ENCODE measurements at places on chromosomes 3 and 15.
A peak's percentile ranks its signal among the peaks of the same experiment; 100 is the strongest.

DNA sequence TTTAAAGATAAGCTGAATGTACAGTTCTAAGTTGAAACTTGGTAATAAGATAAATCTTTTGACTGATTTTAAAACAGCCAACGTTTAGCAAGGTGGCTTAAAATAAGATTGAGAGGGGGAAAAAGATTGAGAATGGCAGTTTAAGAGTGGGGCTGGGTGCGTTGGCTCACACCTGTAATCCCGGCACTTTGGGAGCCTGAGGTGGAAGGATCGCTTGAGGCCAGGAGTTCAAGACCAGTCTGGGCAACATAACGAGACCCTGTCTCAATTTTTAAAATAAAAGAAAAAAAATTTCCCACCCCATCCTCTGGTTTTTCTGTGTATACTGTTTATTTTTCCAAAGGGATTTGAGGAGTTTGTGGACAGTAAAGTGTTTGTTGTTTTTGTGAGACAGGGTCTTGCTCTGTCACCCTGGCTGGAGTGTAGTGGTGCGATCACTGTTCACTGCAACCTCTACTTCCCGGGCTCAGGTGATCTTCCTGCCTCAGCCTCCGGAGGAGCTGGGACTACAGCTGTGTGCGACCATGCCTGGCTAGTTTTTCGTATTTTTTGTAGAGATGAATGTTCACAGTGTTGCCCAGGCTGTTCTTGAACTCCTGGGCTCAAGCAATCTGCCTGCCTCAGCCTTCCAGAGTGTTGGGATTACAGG lies 3.0 kb downstream of the MAPK6 start:
- DNase-seq, result no peak

GRCh38 chr3:128863560-128863959 lies 15.9 kb upstream of the ACAD9 start:
- no peak for DNase-seq

- no peak for DNase-seq
Measured at GRCh38 chr15:65414841-65415621, 7.7 kb downstream of the IGDCC4 start.

DNA sequence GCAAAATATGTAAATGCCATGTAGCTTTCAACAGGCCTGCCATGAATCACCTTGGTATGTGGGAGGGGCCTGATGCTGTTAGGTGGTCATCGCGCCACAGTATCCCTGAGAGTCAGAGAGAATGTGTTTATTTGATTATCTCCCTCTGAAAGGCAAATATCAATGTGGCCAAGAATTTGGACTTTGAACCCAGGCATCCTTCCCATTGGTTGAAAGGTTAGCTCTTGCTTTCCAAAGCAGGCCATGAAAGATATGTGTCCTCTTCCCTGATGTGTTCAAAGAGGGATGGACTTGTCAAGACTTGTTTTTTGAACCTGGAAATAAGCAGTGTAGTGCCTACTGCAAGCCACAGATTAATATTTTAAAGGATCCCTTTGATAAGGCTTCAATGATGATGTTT lies 36.7 kb downstream of the SRP14 start:
- no peak for DNase-seq

GRCh38 chr3:59334585-59334984 lies 284.8 kb upstream of the CFAP20DC start:
- no peak for DNase-seq

GRCh38 chr3:61530355-61530754 lies 31.0 kb upstream of the PTPRG start:
- DNase-seq, result no peak

GRCh38 chr3:116306149-116306548 lies 139.1 kb downstream of the LSAMP start:
- no peak for DNase-seq

- no peak for DNase-seq
Measured at GRCh38 chr3:1561427-1561826, 468.6 kb downstream of the CNTN6 start.

GRCh38 chr3:143187111-143187510 lies 67.5 kb downstream of the CHST2 start:
- DNase-seq, result no peak

GRCh38 chr15:99453637-99454030 lies 112.2 kb upstream of the MEF2A start:
- DNase-seq, result no peak

DNA sequence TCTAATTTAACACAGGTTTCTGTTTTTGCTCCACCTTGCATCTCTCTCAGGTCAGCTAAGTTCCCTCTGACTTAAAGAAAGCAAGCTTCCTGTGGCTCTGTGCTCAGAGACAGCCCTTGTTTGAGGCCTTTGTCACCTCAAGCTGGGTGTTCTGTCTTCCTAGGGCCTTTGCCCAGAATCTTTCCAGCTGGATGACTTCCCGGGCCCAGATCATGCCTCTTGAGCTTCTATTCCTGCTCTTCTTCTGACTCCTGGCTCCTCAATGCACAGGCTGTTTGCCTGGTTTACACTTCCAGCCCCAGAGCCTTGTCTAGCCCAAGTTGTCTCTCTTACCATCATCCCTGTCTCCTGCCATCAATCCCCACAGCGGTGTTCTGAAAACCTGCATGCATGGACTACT lies 300.6 kb downstream of the VPS13C start:
- DNase-seq, result no peak

- no peak for DNase-seq
Measured at GRCh38 chr3:43307226-43307625, 20.9 kb downstream of the SNRK start.

GRCh38 chr3:25515171-25515570 lies 87.1 kb downstream of the RARB start:
- DNase-seq, result no peak

DNA sequence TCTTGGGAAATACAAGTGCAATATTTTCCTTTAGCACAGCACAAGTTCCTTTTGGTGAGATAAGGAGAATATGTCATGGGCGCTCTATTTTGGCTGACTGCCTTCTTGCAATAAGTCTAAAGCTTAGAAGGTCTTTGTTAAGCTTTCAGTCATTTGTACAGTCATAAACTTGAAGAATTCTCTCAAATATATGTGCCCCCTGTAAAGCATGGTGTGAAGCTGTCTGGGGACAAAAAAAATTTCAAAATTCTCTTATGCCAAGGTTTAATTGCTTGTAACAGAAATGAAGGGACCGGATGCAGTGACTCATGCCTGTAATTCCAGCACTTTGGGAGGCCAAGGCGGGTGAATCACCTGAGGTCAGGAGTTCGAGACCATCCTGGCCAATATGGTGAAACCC lies 21.7 kb upstream of the ARID3B start:
- DNase-seq, result no peak

DNA sequence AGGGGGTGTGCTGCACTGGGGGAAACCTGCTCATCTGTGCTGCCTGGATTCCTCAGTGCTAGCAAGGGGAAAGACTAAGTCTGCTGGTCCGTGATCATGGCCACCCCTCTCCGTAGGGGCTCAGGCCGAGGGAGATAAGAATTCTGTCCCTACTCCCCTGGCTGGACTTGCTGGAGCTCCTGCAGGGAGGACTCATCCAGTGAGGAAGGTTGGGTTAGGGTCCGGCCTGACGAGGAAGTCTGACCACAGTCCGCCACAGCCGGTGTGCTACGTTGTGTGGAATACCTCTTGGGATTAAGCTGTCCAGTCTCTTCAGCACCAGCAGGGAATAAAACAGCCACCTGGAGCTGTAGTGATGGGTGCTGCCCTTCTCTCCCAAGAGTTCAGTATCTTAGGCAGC lies 1309.1 kb upstream of the CADM2 start:
- DNase-seq, result no peak

GRCh38 chr3:139418144-139418543 lies 28.7 kb upstream of the COPB2 start:
- no peak for DNase-seq

- DNase-seq, result no peak
Measured at GRCh38 chr3:42214064-42214463, 51.9 kb downstream of the CCK start.

DNA sequence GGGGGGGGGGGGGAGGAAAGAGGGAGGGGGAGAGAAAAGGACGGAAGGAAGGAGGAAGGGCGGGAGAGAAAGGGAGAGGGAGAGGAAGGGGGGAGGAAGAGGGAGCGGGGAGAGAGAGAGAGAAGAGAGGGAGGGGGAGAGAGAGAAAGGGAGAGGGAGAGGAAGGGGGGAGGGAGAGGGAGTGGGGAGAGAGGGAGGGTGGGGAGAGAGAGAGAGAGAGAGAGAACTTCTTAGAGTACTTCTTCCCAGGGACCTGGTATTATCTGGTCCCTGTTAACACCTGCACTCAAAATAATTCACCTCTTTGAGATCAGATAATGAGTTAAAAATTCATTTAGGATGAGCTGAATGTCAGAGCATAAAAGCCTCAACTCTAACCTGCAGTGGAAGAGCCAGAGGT lies 1.1 kb downstream of the SEC13 start:
- peak; percentile 12 for DNase-seq

DNA sequence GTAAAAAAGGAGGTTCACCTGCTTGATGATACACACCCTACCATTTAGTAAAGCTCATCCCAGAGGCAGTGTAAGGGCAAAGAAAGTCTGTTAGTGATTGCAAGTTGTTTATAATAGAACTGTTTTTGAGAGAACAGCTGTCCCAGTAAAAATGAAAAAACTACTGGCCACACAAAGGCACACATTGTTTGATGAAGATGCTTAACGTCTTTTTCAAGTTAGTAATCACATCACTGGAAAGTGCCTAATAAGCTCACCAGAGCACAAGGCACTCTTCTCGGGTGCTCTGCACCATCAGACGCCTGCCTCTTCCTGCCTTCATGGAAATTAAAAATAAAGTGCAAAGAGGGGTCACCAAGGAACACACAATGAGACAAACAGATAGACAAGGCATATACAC lies 186.9 kb downstream of the PDZRN3 start:
- DNase-seq, result no peak

- no peak for DNase-seq
Measured at GRCh38 chr3:190117981-190118380, 2.7 kb downstream of the P3H2 start.

DNA sequence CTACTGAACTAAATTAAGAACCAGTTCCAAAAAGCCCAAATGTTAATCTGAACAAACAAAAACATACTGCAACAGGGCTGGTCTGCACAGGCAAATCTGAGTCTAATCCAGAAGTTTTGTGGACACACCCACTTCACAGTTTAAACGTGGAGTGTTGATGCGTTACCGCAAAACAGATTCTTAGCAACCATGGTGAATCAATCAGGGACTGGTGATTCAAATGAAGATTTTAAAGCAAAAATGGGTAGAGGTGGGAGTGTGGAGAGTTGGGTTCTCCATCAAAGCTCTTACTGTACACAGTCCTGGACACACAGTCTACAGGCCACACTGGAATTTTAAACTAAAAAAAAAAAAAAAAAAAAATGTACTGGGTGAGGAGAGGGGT lies 5.2 kb downstream of the ANXA2 start:
- DNase-seq, result peak; percentile 62
